ENCODE measurements at places on chromosomes 5 and 9.

GRCh38 chr9:132697230-132697629, 27.0 kb downstream of the GTF3C4 start:
- DNase-seq = no peak

- DNase-seq = no peak
These were observed 39.5 kb downstream of the TENT4A start for GRCh38 chr5:6752782-6753181.

- DNase-seq = no peak
These were observed 142.2 kb downstream of the BAAT start for GRCh38 chr9:101242651-101243050.

DNA sequence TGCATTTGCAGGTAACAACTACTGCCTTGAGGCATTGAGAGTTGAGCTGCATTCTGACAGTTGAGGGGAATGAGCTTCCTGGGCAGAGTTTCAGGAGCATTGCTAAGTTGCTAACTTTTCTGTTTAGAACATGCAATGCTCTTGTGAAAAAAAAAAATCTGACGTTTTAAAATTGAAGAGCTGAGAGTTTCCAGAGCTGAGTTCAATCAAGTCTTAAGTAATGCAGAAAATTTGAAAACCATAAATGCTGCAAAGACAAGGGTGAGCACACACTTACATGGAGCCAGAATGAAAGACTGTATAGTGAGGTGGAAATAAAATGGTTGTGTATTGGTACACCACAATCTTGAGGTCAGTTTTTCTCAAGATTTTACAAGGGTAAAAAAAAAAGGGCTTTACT, 166.0 kb downstream of the GABRB2 start:
- DNase-seq = no peak

DNA sequence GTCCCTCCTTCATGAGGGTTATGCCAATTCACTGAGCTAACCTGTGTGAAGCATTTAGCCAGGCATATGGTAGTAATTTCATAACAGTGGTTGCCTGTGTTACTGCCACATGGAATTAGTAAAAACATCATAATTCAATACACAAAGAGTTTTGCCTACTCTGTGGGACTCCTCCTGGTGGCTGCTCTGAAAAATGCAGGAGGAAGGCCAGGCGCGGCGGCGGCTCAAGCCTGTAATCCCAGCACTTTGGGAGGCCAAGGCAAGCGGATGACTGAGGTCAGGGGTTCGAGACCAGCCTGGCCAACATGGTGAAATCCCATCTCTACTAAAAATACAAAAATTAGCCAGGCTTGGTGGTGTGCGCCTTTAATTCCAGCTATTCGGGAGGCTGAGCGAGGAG, 547.3 kb downstream of the CDK5RAP2 start:
- DNase-seq = no peak

DNA sequence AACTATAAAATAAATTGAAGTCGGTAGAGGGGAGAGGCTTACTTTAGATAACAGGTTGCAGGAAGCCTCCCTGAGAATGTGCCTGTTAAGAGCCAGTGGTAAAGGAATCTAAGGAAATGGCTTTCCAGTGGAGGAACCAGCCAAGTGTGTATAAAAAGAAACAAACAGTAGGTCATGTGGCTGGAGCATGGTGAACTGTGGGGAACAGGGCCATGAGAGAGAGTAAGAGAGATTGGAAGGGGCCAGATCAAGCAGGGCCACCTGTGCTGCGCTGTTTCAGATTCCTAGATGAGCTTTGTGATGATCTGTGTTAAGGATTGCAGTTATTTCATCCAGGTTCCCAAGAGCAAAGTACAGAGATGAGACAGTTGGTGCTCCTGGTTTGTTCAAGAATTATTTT, 152.7 kb upstream of the SGCD start:
- DNase-seq = no peak

- no peak for DNase-seq
These were observed 43.7 kb downstream of the PSD2 start for GRCh38 chr5:139839232-139839815.

GRCh38 chr5:120219988-120220387, 244.1 kb upstream of the PRR16 start:
- no peak for DNase-seq

DNA sequence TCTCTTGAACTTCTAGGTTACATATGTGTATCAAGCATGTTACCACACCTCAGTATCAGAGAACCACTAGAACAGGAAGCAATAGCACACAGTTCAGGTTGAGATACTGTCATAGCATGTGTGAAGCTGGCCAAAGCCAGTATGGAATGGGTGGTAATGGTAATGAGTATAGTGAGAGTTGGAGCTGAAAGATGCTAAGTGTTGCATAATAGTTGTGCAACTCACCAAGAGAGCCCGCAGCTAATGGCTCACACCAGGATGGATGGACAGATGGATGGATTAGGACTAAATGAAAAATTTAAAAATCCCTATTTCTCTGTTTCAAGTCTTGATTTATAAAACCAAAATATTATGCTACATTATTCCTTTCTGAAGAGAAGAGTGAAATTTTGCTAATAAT, 53.4 kb upstream of the KCNN2 start:
- DNase-seq = no peak

GRCh38 chr5:107820429-107820828, 149.7 kb upstream of the EFNA5 start:
- DNase-seq = no peak

- no peak for DNase-seq
These were observed 99.6 kb upstream of the CAST start for GRCh38 chr5:96562614-96563013.

GRCh38 chr5:151180291-151180690, 22.7 kb upstream of the ANXA6 start:
- no peak for DNase-seq

DNA sequence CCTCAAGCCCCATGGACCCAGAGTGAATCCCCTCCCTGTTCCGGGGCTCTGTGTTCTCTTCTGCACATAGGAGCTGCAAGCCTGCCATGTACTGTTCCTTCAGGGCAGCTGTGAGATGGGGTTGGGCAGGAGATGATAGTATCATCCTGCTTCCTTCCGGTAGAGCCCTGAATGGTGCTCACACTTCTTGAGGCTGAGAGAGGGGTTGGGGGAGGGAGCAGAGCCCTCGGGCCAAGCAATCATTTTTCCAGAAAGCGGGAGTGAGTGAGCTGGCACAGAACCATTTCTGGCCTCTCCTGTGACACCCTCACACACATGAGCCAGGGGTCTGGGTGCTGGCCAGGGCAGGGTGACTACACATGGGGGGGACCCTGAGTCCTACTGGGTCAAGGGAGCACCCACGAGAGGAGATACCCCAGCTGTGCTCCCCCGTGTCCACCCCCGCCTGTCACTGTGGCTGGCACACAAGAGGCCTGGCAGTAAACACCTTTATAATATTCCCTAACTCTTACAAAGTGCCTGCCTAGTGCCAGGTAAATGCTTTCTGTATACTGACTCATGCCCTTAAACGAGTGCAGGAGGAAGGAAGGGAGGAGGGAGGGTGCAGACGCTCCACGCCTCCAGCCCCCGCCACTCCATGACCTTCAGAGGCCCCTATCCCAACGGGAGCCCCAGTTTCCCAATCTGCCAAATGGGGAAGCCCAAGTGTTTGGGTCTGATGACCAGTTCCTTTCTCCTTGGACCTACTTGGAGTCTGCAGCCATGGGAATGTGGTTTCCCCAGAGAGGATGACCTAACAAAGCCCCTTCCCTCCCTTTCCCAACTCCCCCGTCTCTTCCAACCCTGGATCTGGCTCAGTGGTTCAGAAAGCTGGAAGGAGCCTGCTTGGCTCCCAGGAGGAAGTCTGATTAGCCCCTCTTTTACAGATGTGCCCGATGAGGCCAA, 15.5 kb downstream of the AKNA start:
- DNase-seq = peak; percentile 60

GRCh38 chr9:69919461-69920061, 98.9 kb downstream of the CFAP95 start:
- peak; percentile 66 for DNase-seq

DNA sequence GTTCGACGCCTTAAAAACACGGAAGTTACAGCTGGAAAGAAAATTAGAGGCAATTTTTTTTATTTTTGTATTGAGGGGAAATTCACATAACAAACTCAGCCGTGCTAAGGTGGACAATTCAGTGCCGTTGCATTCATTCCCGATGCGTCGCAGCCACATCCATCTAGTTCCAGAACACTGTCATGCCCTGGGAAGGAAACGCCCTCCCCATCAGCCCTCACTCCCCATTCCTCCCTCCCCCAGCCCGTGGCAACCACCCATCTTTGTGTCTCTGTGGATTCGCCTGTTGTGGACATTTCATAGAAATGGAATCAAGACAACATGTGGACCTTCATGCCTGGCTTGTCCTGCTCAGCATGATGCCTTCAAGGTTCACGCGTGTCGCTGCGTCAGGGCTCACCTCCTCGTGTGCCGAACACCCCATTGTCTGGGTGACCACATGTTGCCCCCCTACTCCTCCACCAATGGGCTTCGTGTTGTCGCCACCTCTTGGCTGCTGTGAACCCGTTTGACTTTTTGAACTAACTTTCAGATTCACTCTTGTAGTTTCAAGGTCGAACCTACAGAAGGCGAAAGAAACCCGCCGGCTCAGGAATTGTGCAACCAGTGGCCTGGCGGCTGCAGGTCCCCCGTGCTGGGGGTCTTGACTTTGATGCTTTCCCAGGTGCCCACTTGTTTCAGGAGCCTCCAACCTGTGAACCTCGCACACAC, 17.4 kb upstream of the CAMSAP1 start:
- DNase-seq = no peak

DNA sequence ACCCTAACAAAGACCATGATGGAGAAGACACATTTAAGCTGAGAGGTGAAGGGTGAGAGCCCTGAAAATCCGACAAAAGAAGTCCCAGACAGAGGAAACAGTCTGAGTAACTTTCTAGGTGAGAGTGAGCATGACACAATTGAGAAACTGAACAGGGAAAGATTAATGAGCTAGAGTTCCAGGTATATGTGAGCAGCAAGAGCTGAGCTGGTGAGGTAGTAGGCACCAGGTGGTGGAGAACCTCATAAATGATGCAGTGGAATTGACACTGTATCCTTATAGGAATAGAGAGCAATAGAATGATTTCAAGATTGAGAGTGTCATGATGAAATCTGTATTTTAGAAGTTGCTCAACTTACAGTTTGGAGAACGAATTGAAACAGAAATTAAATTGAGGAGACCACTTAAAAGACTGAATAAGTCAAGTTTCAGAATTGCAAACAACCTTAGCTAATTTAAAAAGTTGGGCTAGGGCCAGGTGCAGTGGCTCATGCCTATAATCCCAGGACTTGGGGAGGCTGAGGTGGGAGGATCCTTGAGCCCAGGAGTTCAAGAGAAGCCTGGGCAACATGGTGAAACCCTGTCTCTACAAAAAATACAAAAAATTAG, 89.8 kb downstream of the NREP start:
- DNase-seq = peak; percentile 60

- no peak for DNase-seq
These were observed 183.0 kb downstream of the FANCC start for GRCh38 chr9:95134457-95134881.

DNA sequence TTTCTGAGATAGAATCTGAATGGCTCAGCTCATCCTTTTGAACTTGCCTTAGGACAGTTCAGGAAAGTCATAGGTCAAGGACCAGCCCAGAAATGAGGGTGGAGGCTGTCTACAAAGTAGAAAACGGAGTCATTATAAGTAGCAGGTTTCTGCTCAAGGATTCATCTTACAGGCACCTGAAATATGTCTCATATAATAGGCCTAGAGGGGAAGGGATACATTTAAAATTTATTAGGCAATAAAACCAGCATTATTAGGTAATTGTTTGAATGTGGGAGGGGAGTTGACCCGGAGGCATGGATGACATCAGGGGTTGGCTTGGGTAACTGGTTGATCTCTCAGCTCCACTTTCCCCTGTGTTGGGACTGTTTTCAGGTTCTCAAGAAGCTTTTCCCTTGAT, 11.9 kb upstream of the GALNT10 start:
- peak; percentile 74 for DNase-seq

- DNase-seq = no peak
These were observed 473.8 kb upstream of the ZNF608 start for GRCh38 chr5:125220284-125220683.

GRCh38 chr9:104608336-104608735, 2.9 kb upstream of the OR13C2 start:
- DNase-seq = no peak

Measured in inflammatory macrophage treated with lipopolysaccharide for 4 hours (primary cell).